GM23338 (cell line): ENCODE measurements at places on chromosomes 11 and 22. TPM values are rescaled to one million over a fixed set of nuclear protein-coding genes. Genes with fewer than 3 reads are reported as not detected.

GRCh38 chr11:79661373-79661772 is 220.5 kb upstream of the TENM4 start:
- DNase-seq: no peak
- no peaks in the 10 kb centered on the region for H3K36me3 ChIP-seq
- H3K4me3 ChIP-seq: no peak overlapping the region
- no peaks in the 10 kb centered on the region for H3K4me1 ChIP-seq
- no peaks in the 10 kb centered on the region for H3K27me3 ChIP-seq

The SLC22A25 gene
- not detected in 2 replicates for total RNA-seq

The PARVG gene
- 0.14 TPM in 1 of 2 replicates, not detected in the other for total RNA-seq

The DLG2 gene
- 14.4 and 19.8 TPM in 2 replicates for total RNA-seq

DNA sequence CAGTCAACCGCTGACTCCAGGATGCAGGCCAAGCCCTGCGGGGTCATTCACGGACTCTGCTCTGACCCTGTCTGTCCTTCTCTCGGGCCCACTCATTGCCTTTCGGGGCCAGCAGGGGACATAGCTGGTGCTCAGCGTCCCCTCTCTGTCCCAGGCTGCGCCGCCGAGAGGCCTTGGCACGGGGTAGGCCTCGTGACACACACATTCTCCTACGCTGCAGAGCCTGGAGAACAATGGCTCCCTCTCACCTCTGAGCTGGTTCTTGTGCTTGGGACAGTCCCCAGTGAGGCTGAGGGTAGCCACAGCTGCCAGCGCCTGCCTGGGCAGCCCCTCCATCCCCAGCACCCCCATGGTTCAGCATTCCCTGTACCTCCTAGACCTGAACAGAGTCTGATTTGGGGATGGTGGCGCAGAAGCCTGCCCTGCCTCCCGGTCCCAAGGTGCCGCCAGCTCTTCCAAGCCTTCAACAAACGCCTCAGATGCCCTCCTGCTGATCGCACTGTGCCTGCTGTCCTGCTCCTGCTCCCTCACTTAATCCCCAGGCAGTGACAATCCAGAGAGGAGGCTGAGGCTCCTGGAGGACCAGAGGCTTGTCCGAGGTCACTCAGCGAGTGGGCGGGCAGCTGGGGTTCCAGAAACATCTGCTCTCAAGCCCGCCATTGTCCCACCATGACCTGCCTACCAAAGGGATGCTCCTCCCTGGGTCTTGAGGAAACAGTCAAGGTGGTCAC is 30.4 kb downstream of the DUSP8 start:
- H3K4me3 ChIP-seq: no peak overlapping the region
- H3K4me1 ChIP-seq: no peaks in the 10 kb centered on the region
- DNase-seq: no peak
- peaks cover 36% of the 10 kb centered on the region for H3K27me3 ChIP-seq

- no peaks in the 10 kb centered on the region for H3K36me3 ChIP-seq
- no peak for DNase-seq
- H3K4me3 ChIP-seq: no peak overlapping the region
- H3K27me3 ChIP-seq: no peaks in the 10 kb centered on the region
- H3K27ac ChIP-seq: no peak overlapping the region
These were observed 397.3 kb downstream of the SHANK2 start for GRCh38 chr11:70854901-70855556.

DNA sequence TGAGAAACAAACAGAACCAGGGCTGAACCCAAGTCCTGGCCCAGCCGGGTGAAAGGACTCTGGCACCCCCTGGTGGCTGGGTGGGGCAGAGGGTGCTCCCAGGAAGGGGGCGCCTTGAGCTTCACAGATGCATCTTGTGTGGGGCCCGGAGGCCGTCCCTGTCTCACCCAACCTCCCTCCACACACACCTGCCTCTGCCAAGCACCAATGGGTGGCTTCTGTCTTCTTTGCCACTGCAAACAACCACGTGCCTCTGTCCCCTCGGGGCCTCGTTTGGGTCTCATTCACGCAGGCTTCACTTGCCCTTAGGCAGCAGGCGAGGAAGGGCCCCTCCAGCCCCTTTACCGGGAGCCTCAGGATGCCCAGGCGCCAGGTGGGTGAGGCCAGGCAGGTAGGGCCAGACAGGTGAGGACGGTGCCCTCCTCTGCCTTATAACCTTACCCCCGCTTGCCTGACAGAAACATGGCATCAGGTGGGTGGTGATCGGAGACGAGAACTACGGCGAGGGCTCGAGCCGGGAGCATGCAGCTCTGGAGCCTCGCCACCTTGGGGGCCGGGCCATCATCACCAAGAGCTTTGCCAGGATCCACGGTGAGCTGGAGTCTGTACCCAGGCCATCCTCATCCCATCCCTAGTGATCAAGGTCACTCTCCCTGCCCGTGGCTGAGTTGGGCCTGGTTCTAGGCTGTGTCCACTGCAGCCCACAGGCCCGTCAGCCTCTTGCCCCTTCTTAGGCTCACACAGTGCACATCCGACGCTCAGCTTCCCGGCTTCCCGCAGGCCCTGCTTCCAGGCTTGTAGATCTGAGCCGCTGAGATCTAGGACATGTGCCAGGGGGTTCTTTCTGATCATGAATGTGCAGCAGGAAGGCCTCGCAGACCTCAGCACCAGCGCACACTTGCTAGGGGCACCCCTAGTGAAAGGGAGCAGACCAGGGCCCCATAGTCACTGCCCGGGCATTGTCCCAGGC is 17.2 kb downstream of the POLR3H start:
- H3K4me3 ChIP-seq: no peak overlapping the region
- no peaks in the 10 kb centered on the region for H3K27me3 ChIP-seq
- DNase-seq: peak; percentile 70
- peak overlapping the region; percentile 74; the same call in 1 of the 2 replicates for H3K27ac ChIP-seq

The FOLR3 gene
- total RNA-seq: not detected in 2 replicates

DNA sequence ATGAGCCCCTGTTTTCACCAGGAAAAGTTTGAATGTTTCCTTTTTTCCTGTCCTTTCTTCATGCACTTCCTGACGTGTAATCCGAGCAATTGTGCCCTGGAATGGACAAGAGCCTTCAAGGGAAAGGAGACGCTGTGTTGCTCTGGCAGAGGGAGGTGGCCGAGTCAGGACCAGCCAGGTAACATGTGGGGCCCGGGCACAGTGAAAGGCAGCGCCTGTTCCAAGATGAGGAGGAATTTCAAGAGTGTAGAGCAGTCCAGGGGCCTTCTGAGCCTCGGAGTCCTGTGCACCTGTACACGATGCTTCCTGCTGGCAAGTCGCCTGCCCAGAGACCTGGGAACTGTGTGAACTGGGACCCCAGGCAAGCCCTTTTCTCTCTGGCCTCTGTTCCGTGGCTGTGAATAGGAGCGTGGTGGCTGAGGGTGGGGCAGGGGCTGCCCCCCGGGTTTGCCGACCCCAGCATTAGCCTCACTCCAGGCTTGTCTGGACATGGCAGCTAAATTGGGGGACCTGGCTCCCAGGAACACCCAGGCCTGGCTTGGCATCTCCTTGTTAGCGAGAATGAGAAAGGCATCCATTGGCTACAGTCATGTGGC is 92.0 kb downstream of the MYEOV start:
- no peaks in the 10 kb centered on the region for H3K27me3 ChIP-seq
- H3K27ac ChIP-seq: no peak overlapping the region
- DNase-seq: no peak
- H3K4me3 ChIP-seq: no peak overlapping the region

- H3K27me3 ChIP-seq: peaks cover 54% of the 10 kb centered on the region
- no peak overlapping the region for H3K27ac ChIP-seq
These were observed 3.0 kb downstream of the RASSF10 start for GRCh38 chr11:13012056-13012661.

DNA sequence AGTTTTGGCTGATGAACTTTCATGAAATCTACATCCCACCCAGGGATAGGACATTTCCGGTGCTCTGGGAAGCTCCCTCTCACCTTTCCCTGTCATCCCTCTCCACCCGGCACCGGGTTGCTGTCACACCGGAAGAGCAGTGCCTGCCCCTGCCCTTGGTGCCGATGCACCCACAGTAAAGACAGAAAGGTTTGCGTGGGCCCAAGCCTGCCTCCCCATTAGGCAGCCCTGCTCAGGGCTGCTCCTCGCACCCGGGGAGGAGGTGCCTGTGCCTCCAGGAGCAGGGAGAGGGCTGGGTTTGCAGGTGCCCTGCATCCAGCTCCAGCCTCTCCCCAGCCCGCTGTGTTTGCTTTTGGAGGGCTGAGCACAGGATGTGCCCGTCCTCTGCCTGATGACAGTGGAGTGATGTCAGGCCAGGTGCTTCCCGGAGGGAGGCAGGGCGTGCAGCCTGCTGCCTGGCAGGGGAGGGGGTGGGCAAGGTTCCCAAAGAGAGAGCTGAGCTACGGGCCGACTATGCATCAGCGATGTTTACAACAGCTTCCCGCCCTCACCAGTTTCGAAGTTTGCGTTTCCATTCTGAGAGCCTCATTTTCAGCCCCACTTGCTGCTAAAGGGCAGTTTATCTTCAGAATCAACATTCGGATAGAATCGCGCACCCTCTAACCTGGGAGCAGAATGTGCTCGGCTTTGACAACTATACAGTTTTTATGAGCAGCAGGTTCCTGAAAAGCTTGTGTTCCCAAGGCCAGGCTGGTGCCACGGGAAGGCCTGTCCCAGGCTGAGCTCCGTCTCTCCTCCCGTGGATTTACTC is 83.2 kb upstream of the CLDN5 start:
- DNase-seq: peak; percentile 53
- H3K27ac ChIP-seq: no peak overlapping the region
- H3K27me3 ChIP-seq: no peaks in the 10 kb centered on the region
- H3K4me1 ChIP-seq: peaks cover 19% of the 10 kb centered on the region

- no peak overlapping the region for H3K4me3 ChIP-seq
- H3K36me3 ChIP-seq: no peaks in the 10 kb centered on the region
- H3K27ac ChIP-seq: no peak overlapping the region
- peaks cover 4% of the 10 kb centered on the region; the same call in 1 of the 2 replicates for H3K4me1 ChIP-seq
- no peaks in the 10 kb centered on the region for H3K27me3 ChIP-seq
These were observed 60.8 kb downstream of the MYO7A start for GRCh38 chr11:77188633-77189491.

DNA sequence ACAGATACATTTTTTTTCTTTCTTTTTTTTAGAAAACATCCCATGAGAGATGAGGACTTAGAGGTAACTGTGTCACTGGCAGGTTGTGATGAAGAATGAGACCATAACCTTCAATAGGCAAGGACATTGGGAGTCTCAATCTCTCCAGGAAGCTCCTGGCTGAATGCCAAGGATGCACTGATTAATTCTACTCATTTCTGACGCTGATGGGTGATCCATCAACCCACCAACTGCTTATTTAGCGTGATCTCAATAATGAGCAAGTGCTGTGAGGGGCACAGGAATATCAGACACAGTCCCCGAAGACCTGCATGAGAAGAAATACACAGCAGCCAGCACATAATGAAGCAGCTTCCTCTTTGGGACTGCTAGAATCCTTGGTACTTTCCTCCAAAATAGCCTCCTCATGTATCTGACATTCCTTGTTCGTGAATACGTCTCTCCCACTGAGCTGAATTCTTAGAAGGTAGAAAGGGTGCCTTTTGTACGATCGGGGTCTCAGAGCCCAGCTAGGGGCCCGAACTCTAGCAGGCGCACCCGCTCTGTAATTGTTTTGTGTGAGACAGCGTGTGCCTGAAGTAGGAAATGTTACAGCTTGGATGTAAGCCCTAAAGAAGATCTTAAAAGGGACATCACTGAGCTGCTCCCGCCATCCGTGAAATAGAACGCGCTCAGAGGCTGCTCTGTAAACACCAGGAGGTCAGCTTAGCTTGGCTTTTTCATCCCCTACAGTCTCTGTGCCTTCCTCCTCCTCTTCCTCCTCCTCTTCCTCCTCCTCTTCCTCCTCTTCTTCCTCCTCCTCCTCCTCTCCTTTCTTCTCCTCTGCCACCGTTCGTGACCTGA is 7.2 kb downstream of the CLMP start:
- H3K4me3 ChIP-seq: no peak overlapping the region
- no peaks in the 10 kb centered on the region for H3K36me3 ChIP-seq
- no peak for DNase-seq
- H3K4me1 ChIP-seq: peaks cover 59% of the 10 kb centered on the region
- H3K27me3 ChIP-seq: no peaks in the 10 kb centered on the region
- H3K27ac ChIP-seq: 0 out of 2 replicates have a peak overlapping the region, but pooled peaks have one; percentile 72

The PHOX2A gene
- total RNA-seq: not detected in 2 replicates

DNA sequence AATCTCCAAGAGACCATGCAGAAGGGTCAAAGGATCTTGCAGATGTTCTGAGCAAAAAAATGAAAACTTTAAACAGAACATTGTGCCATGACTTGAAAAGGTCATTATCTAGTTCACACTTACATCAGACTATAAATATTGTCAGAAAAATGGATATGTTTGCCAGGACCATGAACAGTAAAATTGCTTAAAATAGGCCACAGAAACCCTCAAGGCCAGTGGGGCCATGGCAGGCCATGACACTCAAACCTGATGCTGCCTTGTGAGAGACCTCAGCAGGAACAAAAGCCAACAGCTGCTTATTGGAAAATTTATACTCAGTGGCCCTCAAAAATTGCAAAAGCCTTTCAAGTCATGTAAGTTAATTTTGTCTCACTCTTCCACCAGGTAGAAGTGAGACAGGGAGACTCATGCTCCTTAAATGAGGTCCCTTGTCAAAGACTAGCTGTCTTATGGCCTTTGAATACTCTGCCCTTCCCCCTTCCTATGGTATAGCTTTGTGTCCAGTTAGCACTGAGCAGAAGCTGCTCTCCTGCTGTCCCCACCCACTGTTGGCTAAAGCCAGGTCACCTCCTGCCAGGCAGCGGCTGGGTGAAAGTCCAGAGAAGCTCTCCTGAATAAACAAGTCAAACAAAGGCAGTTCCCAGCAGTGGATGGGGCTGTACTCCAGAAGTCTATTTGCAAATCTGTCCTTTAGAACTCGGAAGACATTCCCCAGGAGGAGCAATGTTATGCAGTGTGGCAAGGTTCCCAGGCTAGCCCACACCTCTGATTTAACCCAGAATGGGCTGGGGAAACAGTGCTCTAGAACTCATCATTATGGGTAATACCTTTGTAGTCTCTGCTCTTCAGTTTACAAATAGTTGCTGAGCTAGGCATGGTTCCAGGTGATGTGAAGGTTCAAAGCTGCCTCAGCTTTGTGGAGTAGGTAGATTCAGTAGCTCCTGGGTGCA is 21.4 kb downstream of the ADM start:
- peaks cover 19% of the 10 kb centered on the region for H3K4me1 ChIP-seq
- no peaks in the 10 kb centered on the region for H3K36me3 ChIP-seq
- H3K27ac ChIP-seq: no peak overlapping the region
- H3K4me3 ChIP-seq: no peak overlapping the region
- H3K27me3 ChIP-seq: no peaks in the 10 kb centered on the region
- DNase-seq: no peak

- H3K27me3 ChIP-seq: no peaks in the 10 kb centered on the region
- H3K36me3 ChIP-seq: no peaks in the 10 kb centered on the region
- H3K4me1 ChIP-seq: peaks cover 37% of the 10 kb centered on the region
These were observed 120.7 kb downstream of the PLEKHA7 start for GRCh38 chr11:16893456-16894066.

The PKP3 gene
- total RNA-seq: 18.7 and 23.0 TPM in 2 replicates

GRCh38 chr11:20351136-20351535 is 12.4 kb upstream of the HTATIP2 start:
- no peaks in the 10 kb centered on the region; the same call in 1 of the 2 replicates for H3K27me3 ChIP-seq
- no peak for DNase-seq
- no peaks in the 10 kb centered on the region for H3K4me1 ChIP-seq
- no peak overlapping the region for H3K4me3 ChIP-seq
- no peaks in the 10 kb centered on the region for H3K36me3 ChIP-seq
- H3K27ac ChIP-seq: no peak overlapping the region

GRCh38 chr22:20080445-20080775 is 369 bp downstream of the DGCR8 start:
- H3K27me3 ChIP-seq: no peaks in the 10 kb centered on the region
- H3K4me1 ChIP-seq: peaks cover 11% of the 10 kb centered on the region; the same call in 1 of the 2 replicates
- H3K4me3 ChIP-seq: peak overlapping the region; percentile 97
- peak; percentile 68 for DNase-seq

- H3K4me1 ChIP-seq: peaks cover 12% of the 10 kb centered on the region; the same call in 1 of the 2 replicates
- no peaks in the 10 kb centered on the region for H3K36me3 ChIP-seq
- no peak overlapping the region for H3K27ac ChIP-seq
- H3K27me3 ChIP-seq: no peaks in the 10 kb centered on the region
These were observed 1.8 kb downstream of the BET1L start for GRCh38 chr11:205221-206001.

- H3K36me3 ChIP-seq: peaks cover 22% of the 10 kb centered on the region; the same call in 1 of the 2 replicates
- no peaks in the 10 kb centered on the region for H3K4me1 ChIP-seq
- no peak overlapping the region for H3K4me3 ChIP-seq
- no peak for DNase-seq
These were observed 896.2 kb downstream of the BRD1 start for GRCh38 chr22:48931452-48931851.
